ENCODE measurements at places on chromosomes 1 and 21.

DNA sequence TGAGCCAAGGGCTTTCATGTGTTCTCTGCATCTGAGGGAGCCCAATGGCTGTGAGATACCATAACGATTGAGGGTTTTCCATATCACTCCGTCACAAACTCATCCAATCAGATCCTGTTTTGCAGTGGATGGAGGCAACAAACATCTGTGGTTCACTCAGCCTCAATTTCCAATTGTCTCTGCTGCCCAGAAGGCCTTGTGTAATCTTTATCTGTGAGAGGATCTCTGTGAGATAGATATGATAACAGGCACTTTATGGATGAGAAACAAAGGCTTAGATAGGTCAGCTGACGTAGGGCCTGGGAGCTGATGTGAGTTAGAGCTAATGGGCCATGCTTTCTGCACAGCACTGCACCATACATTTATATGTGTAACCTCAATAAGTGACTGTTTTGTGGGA lies 3.3 kb upstream of the MTARC1 start:
- no peak for DNase-seq

GRCh38 chr1:247111700-247112478 lies 7.7 kb upstream of the ZNF669 start:
- DNase-seq = no peak

GRCh38 chr1:148263906-148264255 lies 111.8 kb upstream of the NBPF11 start:
- DNase-seq = no peak

DNA sequence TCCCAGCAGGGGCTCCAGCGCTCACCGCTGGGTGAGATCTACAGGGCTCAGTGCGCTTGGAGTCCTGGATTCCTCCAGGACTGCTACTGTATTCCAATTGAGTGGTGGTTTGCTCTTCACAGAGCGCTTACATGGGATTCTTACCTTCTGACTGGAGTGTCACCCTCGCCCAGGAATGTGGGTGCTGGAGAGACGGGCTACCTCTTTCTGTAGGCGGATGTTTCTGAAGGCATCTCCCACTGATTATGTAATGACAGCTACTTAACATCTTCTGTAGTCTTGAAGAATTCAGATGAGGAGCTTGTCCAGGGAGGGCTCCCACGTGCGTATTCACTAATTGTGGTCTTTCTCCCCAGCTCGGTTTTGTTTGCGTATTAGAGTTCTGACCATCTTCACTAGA lies 154.2 kb downstream of the DYRK1A start:
- no peak for DNase-seq

- no peak for DNase-seq
Measured at GRCh38 chr1:66119148-66119547, 326.5 kb downstream of the PDE4B start.

Measured in epithelial cell of esophagus (primary cell).